SK-N-SH (cell line): ENCODE measurements at places on chromosomes 1 and 21. TPM values are rescaled to one million over a fixed set of nuclear protein-coding genes. Genes with fewer than 3 reads are reported as not detected.

- no peaks in the 10 kb centered on the region for H3K36me3 ChIP-seq
- H3K4me3 ChIP-seq: no peak overlapping the region
- H3K27me3 ChIP-seq: no peaks in the 10 kb centered on the region
- no peak for DNase-seq
Observed at GRCh38 chr1:234955107-234955731, 173.4 kb downstream of the TOMM20 start.

DNA sequence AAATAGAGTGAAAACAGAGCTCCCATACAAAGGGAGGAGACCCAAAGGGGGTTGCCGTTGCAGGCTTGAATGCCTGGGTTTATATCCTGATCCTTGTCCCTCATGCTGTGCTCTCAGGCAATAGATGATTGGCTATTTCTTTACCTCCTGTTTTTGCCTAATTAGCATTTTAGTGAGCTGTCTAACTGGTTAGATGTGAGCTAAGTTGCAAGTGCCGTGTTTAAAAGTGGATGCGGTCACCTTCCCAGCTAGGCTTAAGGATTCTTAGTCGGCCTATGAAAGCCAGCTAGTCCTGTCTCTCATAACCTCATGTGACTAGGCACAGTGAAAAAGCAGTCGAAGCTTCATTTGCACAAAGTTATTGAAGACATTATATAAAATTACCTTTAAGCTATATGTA is 356.7 kb upstream of the TMPRSS15 start:
- H3K27me3 ChIP-seq: no peaks in the 10 kb centered on the region
- no peak for DNase-seq
- H3K27ac ChIP-seq: no peak overlapping the region

- H3K27ac ChIP-seq: peak overlapping the region; percentile 86
- peak; percentile 59 for DNase-seq
- no peaks in the 10 kb centered on the region for H3K27me3 ChIP-seq
- H3K4me1 ChIP-seq: peaks cover 21% of the 10 kb centered on the region
Observed at GRCh38 chr1:59150577-59151386, 146.1 kb upstream of the FGGY start.

GRCh38 chr1:212442408-212442807 is 9.7 kb downstream of the NENF start:
- peaks cover 3% of the 10 kb centered on the region for H3K36me3 ChIP-seq
- H3K27me3 ChIP-seq: no peaks in the 10 kb centered on the region
- no peak overlapping the region for H3K27ac ChIP-seq
- DNase-seq: no peak

DNA sequence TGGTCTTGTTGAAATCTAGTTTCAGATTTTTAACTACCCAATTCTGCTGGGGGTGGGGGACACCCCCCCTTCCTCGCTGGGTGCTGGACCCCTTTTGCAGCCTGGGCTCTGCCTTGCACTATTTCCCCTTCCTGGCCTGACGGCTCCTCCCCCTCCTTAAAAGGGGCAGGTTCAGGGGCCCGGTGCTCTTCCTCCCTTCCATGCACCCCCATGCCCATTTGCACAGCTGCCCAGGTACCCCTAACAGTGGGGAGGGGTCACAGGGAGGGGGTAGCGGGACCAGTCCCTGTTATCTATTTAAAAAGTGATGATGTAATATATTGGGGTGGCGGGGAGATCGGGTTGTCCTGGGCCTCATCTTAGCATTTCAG is 15.3 kb downstream of the ZBTB7B start:
- no peak overlapping the region for H3K27ac ChIP-seq
- H3K36me3 ChIP-seq: peaks cover 22% of the 10 kb centered on the region; the same call in 1 of the 2 replicates
- H3K4me3 ChIP-seq: no peak overlapping the region
- no peak for DNase-seq

GRCh38 chr1:167412072-167412471 is 106.3 kb downstream of the CD247 start:
- no peaks in the 10 kb centered on the region for H3K4me1 ChIP-seq
- H3K27me3 ChIP-seq: no peaks in the 10 kb centered on the region
- peaks cover 21% of the 10 kb centered on the region for H3K36me3 ChIP-seq

GRCh38 chr1:77797991-77798390 is 18.5 kb downstream of the MIGA1 start:
- peaks cover 21% of the 10 kb centered on the region for H3K36me3 ChIP-seq
- DNase-seq: no peak
- H3K27ac ChIP-seq: no peak overlapping the region
- no peak overlapping the region for H3K4me3 ChIP-seq

DNA sequence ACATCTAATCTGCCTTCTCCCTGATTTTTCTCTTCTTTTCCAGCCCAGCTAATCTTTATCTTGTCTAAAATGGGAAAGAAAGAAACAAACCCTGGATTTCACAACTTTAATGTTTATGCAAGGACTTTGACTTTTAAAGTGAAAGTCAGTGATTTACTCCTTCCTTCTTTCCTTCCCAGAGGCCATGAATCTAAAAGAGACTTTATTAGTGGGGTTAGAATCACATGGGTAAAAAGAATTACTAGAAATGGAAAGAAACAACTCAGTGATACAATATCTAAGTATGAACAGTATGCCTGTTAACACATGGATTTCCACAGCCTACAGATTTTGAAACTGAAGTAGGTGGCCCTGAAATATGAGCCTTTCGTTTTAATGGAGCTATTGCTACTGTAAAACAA is 59.8 kb upstream of the KCNK2 start:
- DNase-seq: no peak
- H3K27me3 ChIP-seq: no peaks in the 10 kb centered on the region
- H3K4me3 ChIP-seq: no peak overlapping the region
- no peaks in the 10 kb centered on the region for H3K36me3 ChIP-seq
- H3K4me1 ChIP-seq: no peaks in the 10 kb centered on the region

DNA sequence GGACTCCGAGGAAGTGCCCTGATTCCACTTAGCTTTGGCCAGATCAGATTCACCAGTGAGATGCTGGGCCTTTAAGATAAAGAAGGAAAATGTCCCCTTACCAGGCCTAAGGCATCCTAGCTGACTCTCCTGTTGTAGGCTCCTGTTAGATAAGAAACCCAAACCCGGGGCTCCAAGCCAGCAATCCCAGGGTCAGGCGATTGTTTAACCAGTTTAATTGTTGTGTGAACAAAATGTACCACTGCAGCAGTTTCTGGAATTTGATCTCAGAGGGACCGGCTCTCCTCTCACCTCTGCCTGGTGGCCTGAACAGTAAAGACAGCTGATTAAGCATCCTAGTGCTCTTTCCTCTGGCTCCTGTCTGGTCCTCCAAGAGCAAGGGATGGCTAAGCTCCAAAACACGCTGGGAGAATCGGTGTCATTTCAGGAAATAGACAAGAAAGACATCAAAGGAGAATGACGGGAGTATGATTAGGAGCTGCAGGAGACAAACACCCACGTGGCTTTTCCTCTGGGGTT is 9.3 kb upstream of the KLHDC8A start:
- no peak overlapping the region for H3K27ac ChIP-seq
- H3K4me3 ChIP-seq: no peak overlapping the region
- no peaks in the 10 kb centered on the region for H3K36me3 ChIP-seq

DNA sequence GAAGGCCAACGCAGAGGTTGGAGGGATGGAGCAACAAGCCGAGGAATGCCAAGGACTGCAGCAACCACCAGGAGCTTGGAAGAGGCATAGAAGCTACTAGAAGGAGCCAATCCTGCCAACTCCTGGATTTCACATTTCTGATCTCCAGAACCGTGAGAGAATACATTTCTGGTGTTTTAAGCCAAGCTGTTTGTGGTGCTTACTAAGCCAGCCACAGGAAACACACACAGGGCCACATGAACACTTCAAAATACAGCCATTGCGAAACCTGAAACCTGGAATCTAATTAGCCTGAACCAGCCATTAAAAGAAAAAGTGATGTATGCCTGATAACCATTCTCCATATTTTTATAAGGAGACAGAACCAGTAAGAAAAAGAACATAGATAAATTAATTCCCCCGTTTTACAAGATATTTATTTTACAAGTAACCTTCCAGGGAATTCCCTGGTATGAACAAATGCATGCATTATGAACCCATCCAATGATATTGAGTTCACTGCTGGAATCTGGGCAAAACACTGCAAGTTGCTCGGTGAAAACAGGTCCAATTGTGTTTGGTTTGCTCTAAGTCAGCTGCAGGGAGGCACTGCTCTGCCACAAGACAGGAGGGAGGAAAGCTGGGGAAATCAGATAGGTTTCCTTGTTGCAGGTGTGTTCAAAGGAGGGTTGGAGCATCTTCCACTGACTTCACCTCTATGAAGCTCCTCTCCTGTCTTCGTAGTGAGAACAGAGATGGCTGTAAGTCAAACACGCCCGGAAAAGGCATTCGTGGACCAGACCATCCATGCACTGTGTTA is 70.2 kb downstream of the ETS2 start:
- no peaks in the 10 kb centered on the region for H3K36me3 ChIP-seq
- no peak overlapping the region for H3K4me3 ChIP-seq
- no peaks in the 10 kb centered on the region for H3K27me3 ChIP-seq
- no peak for DNase-seq

DNA sequence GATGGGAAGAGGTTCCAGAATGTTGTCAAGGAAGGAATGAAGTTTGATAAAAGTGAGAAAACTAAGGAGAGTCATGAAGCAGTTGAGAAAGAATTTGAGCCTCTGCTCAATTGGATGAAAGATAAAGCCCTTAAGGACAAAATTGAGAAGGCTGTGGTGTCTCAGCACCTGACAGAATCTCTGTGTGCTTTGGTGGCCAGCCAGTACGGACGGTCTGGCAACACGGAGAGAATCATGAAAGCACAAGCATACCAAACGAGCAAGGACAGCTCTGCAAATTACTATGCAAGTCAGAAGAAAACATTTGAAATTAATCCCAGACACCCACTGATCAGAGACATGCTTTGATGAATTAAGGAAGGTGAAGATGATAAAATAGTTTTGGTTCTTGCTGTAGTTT is 142.8 kb downstream of the CDC7 start:
- H3K36me3 ChIP-seq: no peaks in the 10 kb centered on the region
- no peak overlapping the region for H3K27ac ChIP-seq
- H3K27me3 ChIP-seq: no peaks in the 10 kb centered on the region; the same call in 1 of the 2 replicates
- no peak overlapping the region for H3K4me3 ChIP-seq

- no peaks in the 10 kb centered on the region for H3K27me3 ChIP-seq
- H3K27ac ChIP-seq: no peak overlapping the region
- no peak for DNase-seq
- peaks cover 27% of the 10 kb centered on the region for H3K36me3 ChIP-seq
- no peaks in the 10 kb centered on the region; the same call in 1 of the 2 replicates for H3K4me1 ChIP-seq
Observed at GRCh38 chr1:101004670-101005069, 20.9 kb downstream of the DPH5 start.

- DNase-seq: no peak
- no peaks in the 10 kb centered on the region for H3K36me3 ChIP-seq
- no peaks in the 10 kb centered on the region; the same call in 1 of the 2 replicates for H3K27me3 ChIP-seq
Observed at GRCh38 chr1:10818262-10819197, 22.1 kb upstream of the CASZ1 start.

DNA sequence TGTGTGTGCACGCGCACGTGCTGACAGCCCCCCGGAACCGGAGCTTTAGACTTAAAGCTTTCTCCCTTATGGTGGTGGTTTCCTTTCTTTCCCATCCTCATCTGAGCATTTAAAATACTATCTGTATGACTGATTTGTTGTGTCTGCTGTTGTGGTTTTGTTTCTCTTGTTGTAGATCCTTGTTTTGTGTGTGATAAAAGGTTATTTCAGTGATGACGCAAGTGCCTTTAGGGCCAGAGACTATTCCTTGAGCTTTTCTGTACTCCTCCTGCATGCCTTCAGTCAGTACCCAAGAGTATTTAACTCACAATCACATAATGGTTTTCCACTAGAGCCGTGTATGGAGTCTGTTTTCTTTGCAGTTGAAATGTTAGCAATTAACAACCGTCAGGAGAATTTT is 45.4 kb downstream of the LCA5L start:
- H3K27me3 ChIP-seq: no peaks in the 10 kb centered on the region
- H3K36me3 ChIP-seq: no peaks in the 10 kb centered on the region; the same call in 1 of the 2 replicates
- no peak overlapping the region for H3K27ac ChIP-seq
- H3K4me3 ChIP-seq: no peak overlapping the region
- no peaks in the 10 kb centered on the region; the same call in 1 of the 2 replicates for H3K4me1 ChIP-seq
- no peak for DNase-seq

DNA sequence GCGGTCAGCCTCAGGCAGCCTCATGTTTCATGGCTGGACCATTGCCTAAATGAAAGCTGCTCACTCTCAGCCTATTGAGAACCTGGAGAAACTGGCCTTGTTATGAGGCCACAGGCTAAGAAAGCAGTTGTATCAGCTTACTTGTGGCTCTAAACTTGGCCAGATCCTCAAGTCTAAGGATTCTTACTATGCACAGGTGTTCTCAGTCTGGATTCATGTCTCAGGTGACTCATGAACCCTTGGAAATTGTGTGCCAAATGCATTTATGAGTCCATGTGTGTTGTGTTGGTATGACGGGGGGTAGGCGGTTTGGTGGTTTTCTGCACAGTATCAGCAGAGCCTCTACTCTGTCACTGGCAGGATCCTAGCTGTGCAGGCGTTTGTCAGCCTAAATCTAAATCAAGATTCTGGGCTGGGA is 90.4 kb downstream of the ROR1 start:
- peaks cover 38% of the 10 kb centered on the region for H3K4me1 ChIP-seq
- no peak for DNase-seq
- H3K27me3 ChIP-seq: no peaks in the 10 kb centered on the region

DNA sequence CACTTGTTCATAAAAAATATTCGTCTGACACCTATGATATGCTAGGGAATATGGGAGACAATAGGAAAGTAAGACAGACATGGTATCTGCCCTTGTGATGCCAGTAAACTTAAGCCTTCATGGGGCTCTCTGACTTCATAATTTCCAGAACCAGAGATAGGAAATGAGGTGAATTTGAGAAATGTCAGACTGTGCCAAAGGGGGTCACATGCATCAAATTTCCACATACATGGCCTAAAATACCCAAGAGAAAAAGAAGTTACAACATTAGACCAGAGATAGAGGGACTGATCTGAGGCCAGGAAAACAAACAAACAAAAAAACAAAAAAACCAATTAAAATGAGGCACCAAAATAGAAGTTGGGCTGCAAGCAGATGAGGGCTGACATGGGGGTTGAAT is 75.7 kb downstream of the DISC1 start:
- no peak overlapping the region for H3K27ac ChIP-seq
- no peaks in the 10 kb centered on the region for H3K4me1 ChIP-seq
- H3K36me3 ChIP-seq: peaks cover 2% of the 10 kb centered on the region; the same call in 1 of the 2 replicates
- no peaks in the 10 kb centered on the region for H3K27me3 ChIP-seq
- H3K4me3 ChIP-seq: no peak overlapping the region

The C8B gene
- not detected in 2 replicates for polyA plus RNA-seq

The ZNHIT6 gene
- 7.7 and 10.1 TPM in 2 replicates for polyA plus RNA-seq

The PLD5 gene
- 0.08 and 0.11 TPM in 2 replicates for polyA plus RNA-seq

The NBPF20 gene
- polyA plus RNA-seq: 2.0 and 2.2 TPM in 2 replicates

The MXRA8 gene
- polyA plus RNA-seq: 2.5 and 3.8 TPM in 2 replicates

The KLHDC8A gene
- 0.02 and 0.03 TPM in 2 replicates for polyA plus RNA-seq

The SYT11 gene
- polyA plus RNA-seq: 26.7 and 37.0 TPM in 2 replicates

The TMEM167B gene
- 12.7 and 15.1 TPM in 2 replicates for polyA plus RNA-seq

The CELA2A gene
- polyA plus RNA-seq: not detected in 2 replicates

The ACTL8 gene
- 0.05 TPM in 1 of 2 replicates, not detected in the other for polyA plus RNA-seq

The KIF26B gene
- 2.6 TPM in 2 replicates for polyA plus RNA-seq

The TEKT2 gene
- polyA plus RNA-seq: 1.0 and 1.2 TPM in 2 replicates

The F13B gene
- polyA plus RNA-seq: not detected in 2 replicates

The CFHR5 gene
- polyA plus RNA-seq: not detected in 2 replicates

The SERPINC1 gene
- polyA plus RNA-seq: 0.05 and 0.08 TPM in 2 replicates
